ENCODE measurements at places on chromosomes 12 and 14. TPM values are rescaled to one million over a fixed set of nuclear protein-coding genes. Genes with fewer than 3 reads are reported as not detected.

The IGFBP6 gene
- total RNA-seq: 34.6 TPM

The KLHL33 gene
- 0.29 TPM for total RNA-seq

The LYZ gene
- total RNA-seq: 1,056 TPM

The GPR65 gene
- total RNA-seq: 7.7 TPM

The FSCB gene
- total RNA-seq: not detected

The FAM186B gene
- total RNA-seq: 0.75 TPM

The KIF26A gene
- total RNA-seq: 5.9 TPM

The CDH24 gene
- 7.8 TPM for total RNA-seq

The CD69 gene
- 14.5 TPM for total RNA-seq
